Brain (organoid and tissue), 16 donors: ENCODE measurements at places on chromosomes 2 and 18. TPM values are rescaled to one million over a fixed set of nuclear protein-coding genes. Genes with fewer than 3 reads are reported as not detected.

The SERPINE2 gene
- polyA plus RNA-seq, result 107 TPM

The KCNG2 gene
- polyA plus RNA-seq, result 0.20 TPM

The RDH14 gene
- 8.1 TPM for polyA plus RNA-seq

The MTHFD2 gene
- 153 TPM for polyA plus RNA-seq

The DPYSL5 gene
- polyA plus RNA-seq, result 309 TPM
